ENCODE measurements at places on chromosomes 12 and 14. TPM values are rescaled to one million over a fixed set of nuclear protein-coding genes. Genes with fewer than 3 reads are reported as not detected.
A peak's percentile ranks its signal among the peaks of the same experiment; 100 is the strongest.

DNA sequence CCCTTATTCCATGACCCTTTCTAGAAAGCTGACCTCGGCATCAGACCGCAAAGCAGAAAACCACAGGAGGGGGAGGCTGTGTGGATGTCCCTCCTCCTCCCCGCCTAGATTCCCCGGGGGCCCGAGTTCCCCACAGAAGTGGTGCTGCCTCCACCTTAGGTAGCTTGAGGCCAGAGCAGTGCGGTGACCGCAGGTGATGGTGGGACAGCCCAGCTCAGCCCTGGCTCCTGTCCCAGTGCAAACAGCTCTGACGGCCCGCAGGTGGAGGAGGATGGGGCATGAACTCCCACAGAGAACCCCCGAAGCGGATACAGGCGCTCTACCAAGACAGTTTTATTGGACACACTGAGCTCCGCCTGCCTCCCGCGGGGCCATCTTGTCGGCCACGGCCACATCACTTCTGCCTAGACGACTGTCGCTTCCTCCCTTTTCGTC is 19.5 kb downstream of the ARL6IP4 start:
- H3K27me3 ChIP-seq = no peaks in the 10 kb centered on the region
- DNase-seq = no peak
- no peaks in the 10 kb centered on the region for H3K4me1 ChIP-seq
- H3K27ac ChIP-seq = no peak overlapping the region
- no peak overlapping the region for H3K4me3 ChIP-seq
- H3K36me3 ChIP-seq = peaks cover 24% of the 10 kb centered on the region

GRCh38 chr12:52423661-52424500 is 10.3 kb downstream of the KRT75 start:
- H3K27me3 ChIP-seq = no peaks in the 10 kb centered on the region
- no peak for DNase-seq
- no peak overlapping the region for H3K27ac ChIP-seq
- no peak overlapping the region for H3K4me3 ChIP-seq

DNA sequence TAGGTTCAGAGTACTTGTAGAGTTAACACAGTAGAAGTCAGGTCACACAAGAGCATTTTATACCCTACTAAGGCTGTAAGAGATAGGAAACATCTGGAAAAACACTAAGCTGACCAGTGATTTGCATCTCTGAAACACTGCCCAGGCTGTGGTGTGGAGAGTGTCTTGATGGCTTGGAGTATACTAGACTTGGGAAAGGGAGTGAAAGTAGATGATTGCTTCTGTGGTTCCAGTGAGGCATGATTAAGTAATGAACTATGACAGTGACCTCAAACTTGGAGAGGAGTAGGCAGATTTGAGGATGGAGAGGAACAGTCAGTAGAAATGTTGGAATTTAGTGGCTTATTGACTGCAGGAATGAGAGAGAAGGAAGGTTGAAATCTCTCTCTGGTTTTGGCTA is 201.2 kb downstream of the FLRT2 start:
- H3K36me3 ChIP-seq = no peaks in the 10 kb centered on the region
- H3K4me3 ChIP-seq = no peak overlapping the region
- no peaks in the 10 kb centered on the region for H3K27me3 ChIP-seq
- H3K4me1 ChIP-seq = no peaks in the 10 kb centered on the region
- no peak for DNase-seq

GRCh38 chr14:59831121-59831730 is 39.4 kb downstream of the RTN1 start:
- no peaks in the 10 kb centered on the region for H3K27me3 ChIP-seq
- no peak overlapping the region for H3K4me3 ChIP-seq
- no peaks in the 10 kb centered on the region for H3K36me3 ChIP-seq
- H3K27ac ChIP-seq = no peak overlapping the region
- DNase-seq = no peak

PZP gene
- 2.0 TPM for total RNA-seq

DNA sequence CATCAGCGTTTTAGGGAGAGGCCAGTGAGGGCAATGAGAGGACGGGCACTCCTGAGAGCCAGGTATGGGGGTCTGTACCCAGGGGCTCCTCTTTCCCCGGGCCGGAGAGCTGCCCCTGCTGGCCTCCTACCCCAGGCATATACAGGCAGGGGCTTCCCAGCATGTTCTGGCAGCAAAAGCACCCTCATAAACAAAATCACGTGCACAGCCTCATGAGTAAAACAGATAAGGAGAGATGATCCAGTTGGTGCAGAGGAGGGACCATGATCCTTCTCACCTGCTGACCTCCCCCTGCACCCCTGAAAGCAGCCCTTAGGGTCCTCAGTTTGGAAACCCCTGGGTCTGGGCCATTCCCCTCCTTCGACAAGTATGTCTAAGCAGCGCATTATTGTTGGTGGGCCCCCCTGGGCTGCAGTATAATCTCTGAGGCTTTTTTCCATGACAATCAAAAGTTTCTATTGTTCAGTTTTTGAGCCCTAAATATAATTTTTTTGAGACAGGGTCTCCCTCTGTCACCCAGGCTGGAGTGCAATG is 5.0 kb upstream of the KRT4 start:
- H3K27ac ChIP-seq = no peak overlapping the region
- DNase-seq = no peak
- no peaks in the 10 kb centered on the region for H3K27me3 ChIP-seq
- H3K4me3 ChIP-seq = no peak overlapping the region

GRCh38 chr14:53807542-53807941 is 149.1 kb downstream of the BMP4 start:
- no peak overlapping the region for H3K4me3 ChIP-seq
- no peak for DNase-seq
- no peak overlapping the region for H3K27ac ChIP-seq
- no peaks in the 10 kb centered on the region for H3K27me3 ChIP-seq

DNA sequence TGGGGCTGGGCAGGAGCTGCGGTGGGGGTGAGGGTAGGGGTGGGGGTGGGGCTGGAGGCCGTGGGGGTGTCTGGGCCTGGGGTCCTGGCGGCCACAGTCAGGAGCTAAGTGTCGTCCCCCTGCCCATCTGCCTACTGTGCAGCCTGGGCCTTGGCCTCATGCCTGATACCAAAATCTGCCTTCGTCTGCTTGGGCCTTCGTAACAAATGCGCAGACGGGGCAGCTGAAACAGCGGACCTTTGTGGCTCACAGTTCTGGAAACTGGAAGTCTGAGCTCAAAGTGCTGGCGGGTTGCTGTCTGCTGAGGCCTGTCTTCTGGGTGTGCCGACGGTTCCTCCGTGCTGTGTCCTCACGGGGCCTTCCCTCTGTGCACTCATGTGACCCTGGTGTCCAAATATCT is 61.7 kb downstream of the KIF26A start:
- H3K27me3 ChIP-seq = no peaks in the 10 kb centered on the region
- DNase-seq = no peak
- H3K4me1 ChIP-seq = peaks cover 3% of the 10 kb centered on the region
- no peaks in the 10 kb centered on the region for H3K36me3 ChIP-seq
- H3K4me3 ChIP-seq = no peak overlapping the region
- H3K27ac ChIP-seq = no peak overlapping the region

ANO2 gene
- total RNA-seq = 9.6 TPM

DNA sequence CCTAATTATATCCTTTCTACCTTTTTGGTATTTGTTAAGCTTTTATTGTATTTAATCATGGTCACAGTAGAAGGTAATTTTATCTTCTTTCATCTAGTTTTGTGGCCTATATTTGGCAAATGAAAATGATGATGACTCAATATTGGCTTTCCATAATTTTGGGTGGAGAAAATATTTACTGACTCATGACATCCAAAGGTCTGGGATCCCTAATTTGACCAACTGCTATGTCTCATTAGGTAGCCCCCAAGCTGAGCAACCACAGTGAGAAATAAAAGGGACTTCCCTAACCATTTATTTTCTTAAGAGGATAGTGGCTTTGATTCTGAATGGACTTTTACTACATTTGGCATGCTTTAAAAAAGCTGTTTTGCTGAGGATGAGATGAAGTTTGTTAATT is 289.5 kb downstream of the RMST start:
- no peak overlapping the region for H3K4me3 ChIP-seq
- H3K36me3 ChIP-seq = no peaks in the 10 kb centered on the region
- no peaks in the 10 kb centered on the region for H3K27me3 ChIP-seq
- DNase-seq = no peak

SLC6A15 gene
- 0.69 TPM for total RNA-seq

DNA sequence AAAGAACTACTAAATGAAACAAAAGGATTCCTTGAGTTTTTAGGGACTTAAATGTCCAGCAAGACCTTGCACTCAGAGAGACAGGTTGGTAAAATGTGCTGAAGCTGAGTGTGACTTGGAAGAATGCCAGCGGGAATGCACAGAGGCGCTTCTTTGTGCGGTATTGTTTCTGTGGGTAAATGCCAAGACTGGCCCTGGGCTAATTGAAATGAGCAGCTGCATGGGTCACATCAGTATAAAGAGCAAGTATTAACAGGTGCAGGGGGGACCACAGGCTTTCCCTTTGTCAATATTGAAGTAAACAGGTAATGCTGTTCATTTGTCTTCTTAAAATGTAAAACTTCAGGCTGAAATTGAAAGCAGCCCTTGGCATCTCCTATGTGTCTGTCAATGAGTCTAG is 74.3 kb downstream of the LMO3 start:
- H3K27me3 ChIP-seq = no peaks in the 10 kb centered on the region
- no peaks in the 10 kb centered on the region for H3K4me1 ChIP-seq
- H3K36me3 ChIP-seq = no peaks in the 10 kb centered on the region
- DNase-seq = no peak
- no peak overlapping the region for H3K27ac ChIP-seq

LRIG3 gene
- total RNA-seq = 29.6 TPM

GRCh38 chr12:68267892-68268396 is 14.5 kb upstream of the IL22 start:
- no peaks in the 10 kb centered on the region for H3K27me3 ChIP-seq
- H3K27ac ChIP-seq = no peak overlapping the region
- H3K4me1 ChIP-seq = no peaks in the 10 kb centered on the region
- H3K36me3 ChIP-seq = no peaks in the 10 kb centered on the region
- H3K4me3 ChIP-seq = no peak overlapping the region

RASAL1 gene
- total RNA-seq = not detected

FGFR1OP2 gene
- total RNA-seq = 54.3 TPM

DNA sequence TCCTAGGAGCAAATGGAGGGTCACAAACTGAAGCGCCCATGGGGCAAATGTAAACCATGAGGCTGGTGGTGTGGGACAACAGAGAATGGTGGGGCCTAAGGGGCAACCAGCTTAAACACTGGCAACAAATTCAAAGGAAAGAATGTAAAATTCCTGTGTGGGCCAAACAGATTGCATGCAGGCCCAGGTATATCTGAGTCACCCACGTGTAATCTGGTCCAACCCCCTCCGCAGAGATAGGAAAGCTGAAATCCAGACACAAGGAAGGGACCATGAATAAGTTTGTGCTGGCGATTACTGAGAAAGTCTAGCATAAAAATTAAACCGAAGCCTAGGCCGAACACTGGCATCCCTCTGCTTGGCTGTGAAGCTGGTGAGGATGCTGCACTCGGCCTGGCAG is 71.6 kb downstream of the ITPK1 start:
- peak overlapping the region; percentile 88 for H3K27ac ChIP-seq
- DNase-seq = no peak
- H3K36me3 ChIP-seq = no peaks in the 10 kb centered on the region
- H3K27me3 ChIP-seq = no peaks in the 10 kb centered on the region

GRCh38 chr14:50397390-50398188 is 908 bp upstream of the CDKL1 start:
- H3K4me3 ChIP-seq = peak overlapping the region; percentile 66
- peak overlapping the region; percentile 90 for H3K27ac ChIP-seq
- H3K4me1 ChIP-seq = peaks cover 16% of the 10 kb centered on the region
- H3K36me3 ChIP-seq = no peaks in the 10 kb centered on the region

- H3K27me3 ChIP-seq = no peaks in the 10 kb centered on the region
- H3K4me1 ChIP-seq = peaks cover 3% of the 10 kb centered on the region
- H3K4me3 ChIP-seq = no peak overlapping the region
These were observed 217.3 kb downstream of the MON2 start for GRCh38 chr12:62683776-62684569.

- no peak overlapping the region for H3K4me3 ChIP-seq
- no peak for DNase-seq
These were observed 154.9 kb downstream of the MED13L start for GRCh38 chr12:116122628-116123027.

DNA sequence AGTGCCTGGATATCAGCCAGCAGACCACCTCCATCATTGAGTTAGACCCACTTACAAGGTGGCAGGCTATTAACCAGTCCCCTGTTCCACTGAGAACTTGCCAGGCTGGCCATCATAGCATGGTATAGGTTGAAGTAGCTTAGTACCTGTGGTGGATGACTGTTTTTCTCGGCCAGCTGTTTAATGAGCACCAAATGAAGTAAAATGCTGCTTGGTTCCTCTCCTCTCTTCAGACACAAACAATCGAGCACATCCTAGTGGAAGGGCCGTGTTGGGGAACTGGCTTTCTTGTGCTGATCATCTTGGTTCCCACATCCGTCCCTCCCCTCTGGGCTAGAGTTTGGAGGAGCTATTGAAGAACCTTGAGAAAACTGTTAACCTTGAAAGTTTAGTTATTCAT is 486.2 kb downstream of the RAD51B start:
- no peaks in the 10 kb centered on the region for H3K36me3 ChIP-seq
- H3K27me3 ChIP-seq = no peaks in the 10 kb centered on the region
- H3K4me1 ChIP-seq = peaks cover 9% of the 10 kb centered on the region
- no peak overlapping the region for H3K4me3 ChIP-seq
- no peak overlapping the region for H3K27ac ChIP-seq

- DNase-seq = no peak
- H3K36me3 ChIP-seq = no peaks in the 10 kb centered on the region
These were observed 1.4 kb downstream of the ASPG start for GRCh38 chr14:104086661-104087461.

- H3K4me3 ChIP-seq = no peak overlapping the region
- no peak for DNase-seq
These were observed 64.0 kb downstream of the GALNT16 start for GRCh38 chr14:69323999-69324282.

PLEKHD1 gene
- total RNA-seq = 0.89 TPM

YEATS4 gene
- total RNA-seq = 12.8 TPM

- H3K4me3 ChIP-seq = no peak overlapping the region
- no peaks in the 10 kb centered on the region for H3K36me3 ChIP-seq
- H3K27me3 ChIP-seq = no peaks in the 10 kb centered on the region
- no peaks in the 10 kb centered on the region for H3K4me1 ChIP-seq
These were observed 46.3 kb downstream of the PTPRQ start for GRCh38 chr12:80490329-80490728.

RNF212B gene
- total RNA-seq = not detected

CLEC6A gene
- not detected for total RNA-seq

Measured in upper lobe of left lung (tissue), 6 donors.